Stimulated activated CD8-positive, alpha-beta memory T cell treated with anti-CD3 and anti-CD28 coated beads, Interleukin-2, amount 100 ng/mL, for 1 hour (primary cell): ENCODE measurements at places on chromosomes 5 and 9.
A peak's percentile ranks its signal among the peaks of the same experiment; 100 is the strongest.

DNA sequence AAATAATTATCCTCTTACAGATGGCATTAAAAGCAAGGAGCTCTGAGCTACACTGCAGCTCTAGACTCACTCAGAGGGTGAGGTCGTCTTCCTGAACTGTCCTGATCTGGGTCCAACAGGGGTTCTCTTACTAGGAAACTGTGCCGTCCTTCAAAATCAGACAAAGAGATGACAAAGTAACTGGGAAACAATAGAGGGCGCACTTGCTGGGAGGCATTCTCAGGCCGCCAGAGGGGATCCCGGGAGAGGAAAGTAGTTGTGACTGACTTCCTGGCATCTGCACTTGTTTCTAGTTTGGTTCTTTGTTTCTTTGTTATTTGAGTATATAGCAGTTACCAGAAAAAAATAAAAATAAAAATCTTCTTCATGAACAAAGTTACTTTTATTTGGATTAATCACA lies 142.9 kb upstream of the MSX2 start:
- DNase-seq: no peak

DNA sequence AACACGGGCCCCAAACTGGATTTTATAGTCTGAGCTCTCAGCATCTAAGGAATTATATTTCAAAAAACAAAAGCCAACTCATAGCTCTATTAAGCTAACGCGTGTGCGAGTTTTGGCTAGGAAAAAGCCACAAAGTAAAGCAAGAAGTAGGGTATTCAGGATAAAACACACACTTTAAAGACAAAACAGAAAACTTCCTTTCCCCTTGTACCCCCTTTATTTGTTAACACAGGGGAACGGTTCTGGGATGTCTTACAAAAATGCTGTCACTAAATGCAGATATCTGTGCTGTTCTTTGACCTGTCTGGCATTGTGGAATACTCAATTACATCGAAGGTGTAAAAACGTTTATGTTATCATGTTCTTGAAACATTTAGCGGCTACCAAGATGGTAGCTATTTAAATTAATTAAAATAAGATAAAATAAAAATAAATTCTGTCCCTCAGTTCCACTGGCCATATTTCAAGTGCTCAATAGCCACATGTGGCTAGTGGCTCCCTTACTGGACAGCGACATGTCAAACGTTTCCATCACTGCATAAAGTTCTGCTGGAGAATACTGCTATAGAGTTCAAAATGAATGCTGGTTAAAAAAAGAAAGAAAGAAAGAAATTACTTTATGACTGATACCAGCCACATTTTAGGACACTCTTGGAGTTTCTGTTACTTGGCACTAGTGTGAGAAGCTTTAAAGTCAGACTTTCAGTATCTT lies 7.2 kb upstream of the MEF2C start:
- no peak for DNase-seq

GRCh38 chr9:126551812-126552211 lies 61.9 kb upstream of the LMX1B start:
- no peak for DNase-seq

- peak; percentile 17 for DNase-seq
Measured at GRCh38 chr5:154811653-154812465, 38.5 kb downstream of the FAXDC2 start.

GRCh38 chr9:136203408-136204144 lies 1.4 kb downstream of the LHX3 start:
- no peak for DNase-seq

- no peak for DNase-seq
Measured at GRCh38 chr9:27497883-27498417, 26.1 kb upstream of the IFNK start.

DNA sequence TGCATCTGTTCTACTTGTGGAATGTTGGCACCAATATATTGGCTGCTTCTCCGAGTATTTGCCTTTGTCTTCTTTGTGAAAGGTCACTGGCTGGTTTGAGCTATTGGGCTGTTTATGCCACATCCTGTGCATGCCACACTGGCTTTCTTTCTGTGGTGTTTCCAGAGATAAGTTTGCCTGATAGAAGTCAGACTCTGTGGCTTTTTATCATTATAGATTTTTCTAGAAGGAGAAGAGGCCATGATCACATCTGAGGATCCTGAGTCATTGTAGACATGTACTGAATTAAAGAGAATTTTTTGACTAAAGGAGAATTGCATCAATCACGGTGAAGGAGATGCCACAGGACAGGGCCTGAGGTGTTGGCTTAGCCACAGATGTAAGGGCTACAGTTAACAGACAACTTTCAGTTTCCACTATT lies 26.5 kb upstream of the CDKN2B start:
- DNase-seq: no peak

DNA sequence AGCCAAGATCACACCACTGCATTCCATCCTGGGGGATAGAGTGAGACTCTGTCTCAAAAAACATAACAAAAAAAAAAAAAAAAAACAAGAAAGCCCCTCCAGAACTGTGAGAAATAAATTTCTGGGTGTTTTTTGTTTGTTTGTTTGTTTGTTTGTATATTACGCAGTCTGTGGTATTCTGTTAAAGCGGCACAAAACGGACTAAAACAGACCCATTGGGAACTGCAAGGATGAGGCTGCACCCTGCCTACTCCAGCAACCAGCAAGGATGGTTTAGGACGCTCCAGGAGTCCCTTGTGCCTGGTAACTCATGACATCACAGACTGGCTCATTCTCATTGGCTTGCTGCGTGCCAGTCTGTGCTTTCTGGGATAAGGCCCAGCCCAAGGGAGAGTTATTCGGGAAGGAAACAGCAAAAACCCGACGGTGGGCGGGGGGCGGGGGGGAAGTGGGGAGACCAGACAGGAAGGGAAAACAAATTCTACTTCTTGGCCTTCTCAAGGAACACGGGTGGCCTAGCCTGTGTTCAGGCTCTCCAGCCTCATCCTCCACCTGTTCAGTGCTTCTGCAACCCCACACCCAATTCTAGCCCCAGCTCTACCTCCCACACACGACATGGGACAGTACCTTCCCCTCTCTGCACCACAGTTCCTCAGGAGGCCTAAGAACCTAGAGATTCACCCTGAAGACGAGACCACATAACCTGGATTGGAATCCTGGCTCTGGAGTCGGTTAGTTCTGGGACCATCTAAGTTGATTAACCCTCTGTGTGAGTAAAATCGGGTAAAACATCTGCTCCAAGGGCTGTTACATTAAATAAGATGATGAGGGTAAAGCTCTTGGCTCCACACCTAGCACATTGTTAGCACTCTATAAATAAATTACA lies 2.8 kb downstream of the CD74 start:
- peak; percentile 12 for DNase-seq

DNA sequence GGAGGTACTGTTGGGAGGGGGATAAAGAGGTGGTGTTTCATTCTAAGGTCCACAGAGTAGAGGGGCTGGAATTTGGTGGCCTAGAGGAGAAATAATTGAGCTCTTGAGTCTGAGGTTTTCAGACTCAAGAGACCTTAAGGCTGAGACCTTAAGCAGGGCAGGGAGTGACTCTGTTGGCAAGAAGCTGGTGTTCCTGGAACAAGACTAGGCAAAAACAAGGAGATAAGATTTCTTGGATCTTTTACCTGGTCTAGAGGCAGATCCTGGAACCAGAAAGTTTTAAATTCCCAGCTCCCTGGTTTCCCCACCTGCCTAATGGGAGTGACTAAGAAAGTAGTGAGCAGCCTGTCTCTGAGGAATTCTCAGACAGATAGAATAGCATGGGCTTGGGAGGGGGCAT lies 4.1 kb upstream of the CCL21 start:
- no peak for DNase-seq

DNA sequence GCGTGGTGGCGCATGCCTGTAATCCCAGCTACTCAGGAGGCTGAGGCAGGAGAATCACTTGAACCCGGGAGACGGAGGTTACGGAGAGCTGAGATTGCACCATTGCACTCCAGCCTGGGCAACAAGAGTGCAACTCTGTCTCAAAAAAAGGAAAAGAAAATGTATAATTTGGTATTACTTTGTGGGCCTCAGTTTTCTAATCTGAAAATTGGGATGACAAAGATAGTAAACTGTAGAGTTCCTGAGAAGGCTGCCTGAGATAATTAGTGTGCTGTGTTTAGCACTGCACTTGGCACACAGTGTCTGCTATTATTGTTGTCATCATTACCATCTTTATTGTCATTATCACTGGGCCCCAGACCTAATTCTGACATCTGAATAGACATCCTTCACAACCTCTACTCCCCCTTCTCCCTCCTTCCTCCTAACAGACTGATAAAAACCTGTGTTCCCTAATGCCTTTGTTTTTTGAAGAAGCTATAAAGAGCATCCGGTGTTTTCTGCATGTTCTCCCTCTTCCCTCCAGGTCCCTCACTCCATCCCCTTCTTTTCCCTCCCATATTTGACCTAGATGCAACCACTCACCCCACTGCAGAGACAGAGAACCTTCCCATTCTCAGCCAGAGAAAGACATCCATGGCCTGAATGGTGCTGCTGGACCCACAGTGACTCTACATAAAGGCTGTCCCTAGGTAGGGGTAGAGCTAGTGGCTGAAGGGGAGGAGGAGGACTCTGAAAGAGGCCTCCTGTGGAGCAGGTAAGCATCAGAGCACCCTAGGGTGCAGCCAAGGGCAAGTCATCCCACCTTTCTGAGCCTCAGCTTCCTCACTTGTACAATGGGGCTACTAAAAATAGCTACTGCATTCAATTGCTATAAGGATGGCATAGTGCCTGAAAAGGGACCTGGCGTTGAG lies 15.7 kb upstream of the CYSTM1 start:
- DNase-seq: no peak

DNA sequence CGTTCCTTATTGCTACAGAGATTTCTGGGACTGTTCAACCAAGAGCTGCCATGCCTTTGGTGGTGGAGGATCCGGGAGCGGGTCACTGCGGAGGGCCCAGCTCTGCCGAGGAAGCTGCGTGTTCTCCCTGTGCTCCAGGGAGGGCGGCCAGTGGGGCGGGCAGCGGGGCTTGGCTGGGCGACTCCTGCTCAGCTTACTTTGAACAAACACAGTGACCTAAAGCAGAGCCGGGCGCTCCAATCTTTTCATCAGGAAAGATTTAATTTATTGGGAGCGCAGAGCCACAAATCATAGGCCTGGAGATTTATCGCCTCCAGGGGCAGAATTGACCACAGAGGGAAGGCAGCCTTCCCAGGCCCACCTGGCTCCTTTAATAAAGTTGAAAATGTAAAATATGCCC lies 27.7 kb downstream of the LHX3 start:
- DNase-seq: no peak

DNA sequence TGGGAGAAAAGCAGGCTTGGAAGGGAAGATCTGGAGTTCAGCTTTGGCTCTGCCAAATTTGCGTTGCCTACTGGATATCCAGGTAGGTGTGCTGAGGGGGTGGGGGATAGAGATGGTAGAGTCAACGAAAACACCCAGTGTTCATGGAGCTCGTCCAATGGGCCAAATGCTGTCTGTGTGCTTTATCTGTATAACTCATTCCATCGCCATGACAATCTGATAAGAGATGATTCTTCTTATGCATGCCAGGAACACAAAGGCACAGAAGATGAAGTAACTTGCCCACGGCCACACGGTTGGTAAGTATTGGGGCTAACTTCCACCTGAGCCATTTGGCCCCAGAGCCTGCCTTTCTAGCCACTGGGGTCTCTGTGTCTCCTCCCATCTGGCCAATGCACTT lies 53.2 kb downstream of the BOD1 start:
- DNase-seq: no peak
